M059J (cell line): ENCODE measurements at places on chromosomes 11 and 22.
A peak's percentile ranks its signal among the peaks of the same experiment; 100 is the strongest.

- DNase-seq: no peak
Observed at GRCh38 chr11:128941110-128941509, 1.6 kb downstream of the TP53AIP1 start.

- no peak for DNase-seq
Observed at GRCh38 chr22:38282397-38282796, 9.6 kb upstream of the TMEM184B start.

DNA sequence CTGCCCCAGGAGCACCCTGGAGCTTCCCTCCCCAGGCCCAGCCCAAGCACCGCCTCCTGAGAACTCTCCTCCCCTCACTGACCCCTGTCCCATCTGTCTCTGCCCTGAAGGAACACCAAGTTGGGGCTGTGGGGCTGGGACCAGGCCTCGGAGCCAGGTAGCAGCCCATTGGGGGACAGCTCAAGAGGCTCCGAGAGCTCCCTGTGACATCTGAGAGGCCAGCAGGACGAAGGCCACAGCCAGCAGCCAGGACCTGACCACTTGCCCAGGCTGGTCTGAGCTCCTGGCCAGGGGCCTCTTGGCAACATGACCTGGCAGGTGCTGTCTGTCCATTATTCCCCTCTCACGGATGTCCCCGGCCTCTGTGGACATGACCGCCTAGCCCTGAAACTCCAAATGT is 33.7 kb downstream of the IGF2 start:
- no peak for DNase-seq

- no peak for DNase-seq
Observed at GRCh38 chr11:30560206-30561106, 25.7 kb downstream of the MPPED2 start.

GRCh38 chr11:27894552-27894951 is 194.3 kb upstream of the BDNF start:
- DNase-seq: peak; percentile 48

DNA sequence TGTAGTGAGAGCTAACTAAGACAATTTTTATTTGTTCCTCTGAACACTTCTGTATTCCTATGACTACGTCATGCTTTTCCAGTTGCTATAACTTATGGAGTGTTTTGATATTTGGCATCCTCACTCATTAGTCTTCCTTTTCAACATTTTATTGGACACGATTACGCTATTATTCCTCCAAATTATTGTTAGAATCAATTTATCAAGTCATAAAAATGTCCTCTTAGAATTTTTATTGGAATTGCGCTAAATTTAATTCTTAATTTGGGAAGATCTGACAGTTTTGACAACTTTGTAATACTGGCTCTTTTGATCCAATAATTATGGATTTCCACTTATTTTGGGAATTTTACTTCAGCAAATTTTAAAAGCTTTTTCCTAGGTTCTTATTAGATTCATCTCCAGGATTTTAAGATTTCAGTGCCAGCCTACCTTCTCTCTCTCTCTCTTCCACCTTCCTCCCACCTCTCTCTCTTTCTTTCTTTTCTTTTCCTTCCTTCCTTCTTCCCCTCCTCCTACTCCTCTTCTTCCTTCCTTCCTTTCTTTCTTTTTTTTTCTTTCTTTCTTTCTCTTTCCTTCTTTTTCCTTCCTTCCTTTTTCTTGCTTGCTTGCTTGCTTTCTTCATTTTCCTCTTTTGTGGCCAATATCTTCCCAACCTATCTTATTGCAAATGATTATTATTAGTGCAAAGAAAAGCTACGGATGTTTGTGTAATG is 50.8 kb downstream of the TST start:
- no peak for DNase-seq

- DNase-seq: no peak
Observed at GRCh38 chr11:57376095-57377090, 4.6 kb downstream of the PRG3 start.

DNA sequence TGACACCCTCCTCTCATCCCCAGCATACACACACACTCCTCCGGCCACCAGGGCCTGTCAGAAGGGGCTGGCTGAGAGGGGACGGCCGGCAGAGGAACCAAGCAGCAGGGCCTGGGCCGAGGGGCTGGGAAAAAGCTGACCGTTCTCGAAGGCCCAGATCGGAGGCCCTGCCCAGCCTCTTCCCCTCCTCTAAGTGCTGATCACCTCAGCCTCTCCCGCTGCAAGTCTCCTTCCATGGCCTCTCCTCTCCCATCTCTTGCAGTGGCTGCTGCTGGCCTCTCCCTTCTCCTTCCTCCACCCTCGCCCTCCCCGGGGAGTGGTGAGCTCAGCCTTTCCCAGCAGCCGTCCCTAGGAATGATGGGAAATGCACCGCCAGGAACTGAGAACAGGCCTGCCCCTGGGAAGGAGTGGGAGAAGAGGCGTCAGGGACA is 39.6 kb downstream of the ARRB1 start:
- DNase-seq: peak; percentile 22

DNA sequence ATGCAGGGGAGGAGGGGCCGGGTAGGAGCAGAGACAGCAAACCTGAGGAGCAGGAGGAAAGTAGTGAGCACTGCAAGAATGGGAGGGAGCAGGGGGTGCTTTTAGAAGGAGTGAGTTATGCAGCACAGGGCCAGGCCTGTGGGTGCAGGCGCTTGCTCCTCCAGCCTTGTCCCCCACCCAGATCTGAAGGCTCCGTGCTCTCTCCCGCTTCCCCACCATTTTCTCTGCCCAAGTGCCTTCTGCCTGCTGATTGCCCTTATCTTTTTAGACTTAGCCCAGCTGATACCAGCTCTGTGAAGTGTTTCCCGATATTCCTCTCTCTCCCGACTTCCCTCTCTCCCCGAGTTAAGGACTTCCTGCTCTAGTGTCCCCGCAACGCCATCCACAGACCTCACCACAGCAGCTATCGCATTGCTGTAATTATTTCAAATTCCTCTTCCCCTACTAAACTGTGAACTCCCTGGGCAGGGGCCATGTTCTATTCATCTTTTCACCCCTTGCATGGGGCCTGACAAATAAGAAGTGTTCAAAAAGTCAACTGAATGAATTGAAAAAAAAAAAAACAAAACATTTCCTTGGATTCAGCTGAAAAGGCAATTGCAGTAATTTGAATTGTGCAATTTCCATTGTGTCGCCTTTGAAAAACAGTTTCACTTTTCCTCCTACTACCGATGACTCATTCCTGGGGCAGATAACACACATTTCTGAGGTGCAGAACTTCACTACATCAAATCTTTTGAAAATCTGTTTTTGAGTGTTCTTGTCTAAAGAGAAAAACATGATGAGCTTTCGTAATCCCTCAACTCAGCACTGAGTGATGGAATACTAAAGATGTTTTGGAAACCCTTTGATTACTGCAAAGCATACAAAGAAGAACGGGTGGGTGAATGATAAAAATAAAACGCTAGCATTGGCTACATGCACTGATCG is 69.7 kb upstream of the BMAL1 start:
- peak; percentile 83 for DNase-seq

GRCh38 chr11:72773291-72773690 is 20.6 kb downstream of the STARD10 start:
- peak; percentile 84 for DNase-seq

DNA sequence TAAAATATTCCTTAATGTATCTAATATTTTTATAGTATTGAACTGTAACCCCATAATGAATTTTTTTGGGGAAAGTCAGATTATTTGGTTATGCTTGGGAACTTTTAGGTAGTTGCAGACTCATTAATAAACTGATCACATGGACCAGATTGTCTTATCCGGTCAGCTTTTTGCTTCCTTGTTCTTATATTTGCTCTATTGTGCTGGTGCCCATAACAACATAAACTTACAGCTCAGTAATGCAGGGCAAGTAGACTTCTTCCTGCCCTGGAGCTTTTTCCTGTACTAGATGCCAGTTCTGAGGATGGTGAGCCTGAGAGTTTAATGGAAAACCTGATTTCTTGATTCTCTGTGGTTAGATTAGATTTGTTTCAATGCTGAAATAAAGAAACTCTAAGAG is 53.2 kb downstream of the MTMR3 start:
- DNase-seq: peak; percentile 41

DNA sequence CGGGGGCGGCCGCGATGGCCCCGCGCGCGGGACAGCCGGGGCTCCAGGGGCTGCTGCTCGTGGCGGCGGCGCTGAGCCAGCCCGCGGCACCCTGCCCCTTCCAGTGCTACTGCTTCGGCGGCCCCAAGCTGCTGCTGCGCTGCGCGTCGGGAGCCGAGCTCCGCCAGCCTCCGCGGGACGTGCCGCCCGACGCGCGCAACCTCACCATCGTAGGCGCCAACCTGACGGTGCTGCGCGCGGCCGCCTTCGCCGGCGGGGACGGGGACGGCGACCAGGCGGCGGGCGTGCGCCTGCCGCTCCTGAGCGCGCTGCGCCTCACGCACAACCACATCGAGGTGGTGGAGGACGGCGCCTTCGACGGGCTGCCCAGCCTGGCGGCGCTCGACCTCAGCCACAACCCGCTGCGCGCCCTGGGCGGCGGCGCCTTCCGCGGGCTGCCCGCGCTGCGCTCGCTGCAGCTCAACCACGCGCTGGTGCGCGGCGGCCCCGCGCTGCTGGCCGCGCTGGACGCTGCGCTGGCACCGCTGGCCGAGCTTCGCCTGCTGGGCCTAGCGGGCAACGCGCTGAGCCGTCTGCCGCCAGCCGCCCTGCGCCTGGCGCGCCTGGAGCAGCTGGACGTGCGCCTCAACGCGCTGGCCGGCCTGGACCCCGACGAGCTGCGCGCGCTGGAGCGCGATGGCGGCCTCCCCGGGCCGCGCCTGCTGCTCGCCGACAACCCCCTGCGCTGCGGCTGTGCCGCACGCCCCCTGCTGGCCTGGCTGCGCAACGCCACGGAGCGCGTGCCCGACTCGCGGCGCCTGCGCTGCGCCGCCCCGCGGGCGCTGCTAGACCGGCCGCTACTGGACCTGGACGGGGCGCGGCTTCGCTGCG is 697 bp downstream of the TPBGL start:
- DNase-seq: peak; percentile 48

GRCh38 chr11:64871492-64871891 is 6.9 kb downstream of the EHD1 start:
- no peak for DNase-seq

DNA sequence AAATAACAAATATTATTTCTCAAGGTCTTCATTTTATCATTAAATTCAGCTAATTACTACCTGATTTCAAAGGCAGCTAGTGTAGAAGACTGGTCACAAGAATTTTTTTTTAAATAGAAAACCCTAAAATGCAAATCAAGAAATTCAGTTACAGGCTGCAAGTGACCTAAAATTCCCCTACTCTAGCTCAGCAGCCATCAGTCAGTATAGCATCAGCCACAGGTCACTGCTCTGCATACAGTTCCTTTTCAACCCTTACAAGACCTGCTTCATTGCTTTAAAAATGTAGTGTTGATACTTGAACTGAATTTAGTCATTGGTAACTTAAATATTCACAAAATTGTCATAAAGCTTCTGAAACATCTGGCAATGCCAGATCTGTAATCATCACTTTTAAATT is 9.5 kb upstream of the B3GNT6 start:
- DNase-seq: no peak

- DNase-seq: peak; percentile 22
Observed at GRCh38 chr11:118497831-118498230, 29.4 kb upstream of the TTC36 start.

- no peak for DNase-seq
Observed at GRCh38 chr11:2802389-2803185, 83.0 kb downstream of the CDKN1C start.

- no peak for DNase-seq
Observed at GRCh38 chr11:123362941-123363340, 67.1 kb upstream of the GRAMD1B start.

- DNase-seq: no peak
Observed at GRCh38 chr11:11003226-11003625, 145.4 kb upstream of the ZBED5 start.

- no peak for DNase-seq
Observed at GRCh38 chr11:72418834-72419560, 15.3 kb downstream of the CLPB start.

DNA sequence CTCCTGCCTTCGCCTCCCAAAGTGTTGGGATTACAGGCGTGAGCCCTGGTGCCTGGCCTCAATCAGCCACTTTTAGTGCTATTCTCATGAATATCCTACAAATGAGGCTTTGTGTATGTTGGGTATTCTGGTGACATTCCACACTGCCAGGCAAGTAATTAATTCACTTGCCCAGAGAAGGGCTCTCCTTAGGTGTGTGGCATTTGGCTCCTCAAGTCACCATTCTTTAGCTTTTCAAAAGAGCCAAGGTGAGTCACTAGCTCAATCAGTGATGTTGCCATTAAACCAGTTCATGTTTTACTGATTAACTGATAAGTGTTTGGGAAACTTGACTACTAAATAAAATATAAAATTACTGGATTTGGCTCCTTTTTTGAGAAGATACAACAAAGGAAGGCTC is 52.2 kb downstream of the SLC25A17 start:
- DNase-seq: peak; percentile 33

- no peak for DNase-seq
Observed at GRCh38 chr11:113316256-113316655, 1.9 kb downstream of the TTC12 start.

GRCh38 chr11:34449013-34449412 is 10.3 kb downstream of the CAT start:
- peak; percentile 58 for DNase-seq

DNA sequence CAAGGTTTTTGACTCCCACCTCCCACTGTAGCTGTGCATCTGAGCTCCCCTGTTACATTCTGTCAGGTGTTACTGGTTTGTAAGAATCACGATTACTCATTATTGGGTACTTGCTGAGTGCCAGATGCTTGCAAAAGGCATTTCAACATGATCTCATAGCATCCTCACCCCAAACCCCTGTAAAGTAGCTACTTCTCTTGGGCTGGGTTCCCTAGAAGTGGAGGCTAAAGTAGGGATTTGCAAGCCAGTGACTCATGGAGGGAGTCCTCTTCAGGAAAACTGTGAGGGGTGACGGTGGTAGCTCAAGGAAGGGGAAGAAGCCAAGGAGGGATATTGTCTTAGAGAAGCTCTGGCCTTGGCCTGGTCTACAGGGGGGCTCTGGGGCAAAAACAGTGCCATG is 78.6 kb downstream of the TIMP3 start:
- peak; percentile 23 for DNase-seq

DNA sequence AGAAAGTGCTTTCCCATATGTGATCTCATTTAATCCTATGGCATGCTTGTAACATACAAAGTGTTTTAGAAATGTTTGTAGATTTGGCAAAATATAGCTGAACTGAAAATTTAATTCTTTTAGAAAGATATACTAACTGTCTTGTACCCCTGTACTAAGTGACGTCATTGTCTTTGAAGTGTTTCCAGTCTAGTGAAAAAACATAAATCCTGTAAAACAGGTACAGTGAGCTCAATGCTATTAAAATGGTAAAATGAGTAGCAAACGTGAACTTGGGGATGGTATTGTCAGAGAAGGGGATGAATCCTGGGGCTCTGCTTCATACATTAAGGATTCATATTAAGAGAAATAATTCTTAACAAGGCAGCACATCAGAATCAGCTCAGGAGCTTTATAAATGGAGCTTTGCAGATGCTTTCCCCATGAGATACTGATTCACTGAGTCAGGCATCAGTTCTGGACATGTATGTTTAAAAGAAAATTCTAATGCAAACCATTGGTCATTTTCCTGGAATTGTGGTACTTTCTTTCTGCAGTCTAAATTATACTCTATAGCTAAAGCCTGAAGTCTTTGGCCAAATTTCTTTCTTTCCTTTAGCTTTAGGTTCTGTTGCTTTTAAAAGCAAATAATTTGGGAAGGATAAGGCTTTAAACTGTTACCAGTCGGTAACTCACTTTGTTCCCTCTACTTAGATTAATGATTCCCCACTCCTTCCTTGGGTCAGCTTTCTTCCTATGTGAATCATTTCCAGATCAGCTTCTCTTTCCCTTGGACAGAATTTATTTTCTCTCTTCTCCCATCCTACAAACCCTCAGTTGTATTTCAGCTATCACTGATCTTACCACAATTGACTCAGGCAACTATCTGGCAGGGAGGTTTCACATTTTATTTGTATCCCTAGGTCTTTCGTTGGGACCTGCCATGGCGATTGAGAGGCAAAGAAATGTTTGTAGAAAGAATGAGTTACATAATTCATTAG is 57.5 kb upstream of the DDI1 start:
- DNase-seq: no peak
